ENCODE measurements at places on chromosomes 7 and 10.

- DNase-seq: peak; percentile 87
Observed at GRCh38 chr7:69663911-69664832, 65.9 kb downstream of the AUTS2 start.

DNA sequence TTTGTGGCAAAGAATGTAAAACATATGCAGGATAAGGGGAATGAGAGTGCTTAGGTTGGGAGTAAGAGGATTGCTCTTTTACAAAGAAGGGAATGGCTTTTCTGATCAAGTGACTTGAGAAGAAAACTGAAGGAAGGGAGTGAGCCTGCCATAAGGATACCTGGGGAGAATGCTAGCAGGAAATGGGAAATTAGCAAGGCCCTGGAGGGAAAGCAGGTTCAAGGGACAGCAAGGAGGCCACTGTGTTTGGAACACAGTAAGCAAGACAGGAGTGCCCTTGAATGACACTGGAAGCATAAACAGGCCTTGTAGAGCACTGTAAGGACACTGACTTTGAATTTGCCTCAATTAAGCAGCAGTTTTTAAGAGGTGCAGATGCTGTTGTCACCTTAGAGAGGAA is 1069.9 kb downstream of the DNAJB9 start:
- no peak for DNase-seq

DNA sequence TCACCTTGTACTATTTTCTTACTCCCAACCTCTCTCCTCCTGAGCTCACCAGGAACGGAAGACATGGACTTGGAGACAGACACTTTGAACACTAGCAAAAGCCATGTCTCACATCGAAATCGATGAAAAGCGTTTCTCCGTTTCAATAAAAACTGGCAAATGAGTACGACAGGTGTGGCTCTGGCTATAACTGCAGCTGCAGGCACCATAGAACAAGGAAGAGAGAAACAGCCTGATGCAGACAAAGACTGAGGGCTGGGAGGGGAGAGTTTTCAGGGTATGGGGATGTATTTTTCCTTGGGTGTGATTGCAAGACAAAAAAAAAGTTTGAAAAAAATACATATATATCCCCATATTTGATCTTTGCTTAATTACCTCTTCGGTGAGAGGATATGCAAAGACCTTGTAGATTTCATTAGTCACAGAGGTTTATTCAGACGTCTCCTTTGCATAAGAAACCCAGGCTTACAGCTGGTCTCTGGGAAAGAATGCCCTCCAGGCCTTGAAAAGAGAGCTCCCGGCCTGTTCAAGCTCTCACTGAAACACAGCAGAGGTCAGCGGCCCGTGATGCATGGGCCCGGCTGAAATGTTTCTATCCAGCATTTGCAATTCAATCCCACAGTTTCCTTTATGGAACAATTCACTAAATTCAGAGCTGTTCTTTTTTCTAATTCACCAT is 63.1 kb downstream of the TLL2 start:
- peak; percentile 88 for DNase-seq

- no peak for DNase-seq
Observed at GRCh38 chr10:74310652-74311257, 159.7 kb downstream of the ADK start.

- no peak for DNase-seq
Observed at GRCh38 chr7:34249192-34249591, 343.9 kb downstream of the BMPER start.

GRCh38 chr10:50846753-50847152 is 38.7 kb downstream of the A1CF start:
- no peak for DNase-seq

- DNase-seq: no peak
Observed at GRCh38 chr7:107398161-107398560, 71.7 kb upstream of the GPR22 start.
